ENCODE measurements at places on chromosomes 4 and X.

GRCh38 chr4:187179086-187180058 is 455.7 kb upstream of the FAT1 start:
- no peak for DNase-seq

GRCh38 chr4:88597970-88598660 is 5.8 kb downstream of the HERC3 start:
- no peak for DNase-seq

GRCh38 chr4:38673130-38673978 is 9.4 kb downstream of the KLF3 start:
- no peak for DNase-seq

- DNase-seq: peak; percentile 30
Observed at GRCh38 chrX:129843459-129844306, at the start of gene ZDHHC9. Gene ZDHHC9, minus strand, starts transcription at chrX:129843886. Its CDS starts 1,941 bp downstream, at chrX:129841945.

- DNase-seq: no peak
Observed at GRCh38 chrX:72127332-72127731, 4.4 kb downstream of the RTL5 start.

DNA sequence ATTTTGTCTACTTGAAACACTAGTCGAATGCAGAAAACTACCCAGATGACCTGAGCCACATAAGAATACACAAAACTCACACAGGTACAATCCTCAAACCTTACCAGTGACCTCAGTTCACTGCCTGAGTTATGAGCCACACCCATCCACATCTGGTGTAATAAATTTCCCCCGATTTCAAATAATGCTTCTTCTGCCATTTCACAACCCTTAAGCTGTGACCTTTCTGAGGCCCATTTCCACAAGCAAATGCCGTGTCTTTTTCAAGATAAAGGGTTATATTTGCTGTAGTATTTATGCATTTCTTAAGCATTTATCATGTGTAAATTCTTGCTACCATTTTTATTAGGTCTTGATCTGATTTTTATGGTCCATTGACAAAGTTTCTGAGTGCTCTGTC is 1.8 kb upstream of the ARHGEF38 start:
- DNase-seq: no peak

DNA sequence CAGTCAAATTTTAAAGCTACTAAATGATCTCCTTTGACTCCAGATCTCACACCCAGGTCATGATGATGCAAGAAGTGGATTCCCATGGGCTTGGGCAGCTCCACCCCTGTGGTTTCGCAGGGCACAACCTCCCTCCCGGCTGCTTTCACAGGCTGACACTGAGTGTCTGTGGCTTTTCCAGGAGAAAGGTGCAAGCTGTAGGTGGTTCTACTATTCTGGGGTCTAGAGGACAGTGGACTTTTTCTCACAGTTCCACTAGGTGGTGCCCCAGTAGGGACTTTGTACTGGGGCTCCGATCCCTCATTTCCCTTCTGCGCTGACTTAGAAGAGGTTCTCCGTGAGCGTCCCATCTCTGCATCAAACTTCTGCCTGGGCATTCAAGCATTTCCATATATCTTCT is 845.2 kb downstream of the PCDH18 start:
- no peak for DNase-seq

GRCh38 chr4:142845293-142846107 is 601 bp downstream of the INPP4B start:
- no peak for DNase-seq

DNA sequence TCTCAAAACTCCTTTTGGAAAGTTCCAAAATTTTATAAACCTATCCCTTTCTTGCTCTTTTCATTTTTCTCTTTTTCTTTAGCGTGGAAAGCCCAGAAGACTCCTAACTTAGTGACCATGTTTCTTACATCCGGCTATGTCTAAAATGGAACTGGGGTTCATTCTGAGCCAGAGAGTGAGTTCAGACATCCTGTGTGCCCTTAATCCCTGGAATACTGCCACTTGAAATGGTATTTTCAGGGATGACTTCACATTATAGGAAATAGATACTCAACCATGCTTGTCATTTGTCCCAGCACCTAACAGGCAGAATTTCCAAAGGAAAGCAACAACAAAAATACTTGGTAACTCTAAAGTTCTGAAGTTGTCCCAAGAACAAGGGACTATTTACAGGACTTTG is 379.6 kb downstream of the ARHGAP24 start:
- no peak for DNase-seq

DNA sequence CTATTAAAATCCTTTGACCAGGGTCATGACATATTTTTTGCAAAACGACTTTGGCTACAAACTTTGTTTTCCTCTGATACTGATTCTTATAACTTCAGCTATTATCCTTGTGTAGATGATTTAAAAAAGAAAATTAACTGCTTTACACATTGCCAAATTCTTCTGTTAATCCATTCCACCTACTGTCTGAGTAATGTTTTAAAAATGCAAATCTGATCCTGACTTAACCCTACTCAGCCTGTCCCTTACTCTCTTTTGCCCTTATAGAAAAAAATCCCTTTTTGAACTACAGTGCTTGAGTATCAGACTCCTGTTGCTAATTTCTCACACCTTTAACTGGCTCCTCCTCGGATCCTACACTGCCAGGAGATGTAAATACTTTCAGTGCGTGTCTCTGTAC is 723.1 kb downstream of the ADGRL3 start:
- DNase-seq: no peak

GRCh38 chr4:167786504-167786903 is 305.8 kb upstream of the ANXA10 start:
- DNase-seq: no peak

GRCh38 chr4:54908763-54909162 is 216.6 kb downstream of the KDR start:
- DNase-seq: no peak

GRCh38 chr4:105546086-105546485 is 6.3 kb upstream of the ARHGEF38 start:
- no peak for DNase-seq

DNA sequence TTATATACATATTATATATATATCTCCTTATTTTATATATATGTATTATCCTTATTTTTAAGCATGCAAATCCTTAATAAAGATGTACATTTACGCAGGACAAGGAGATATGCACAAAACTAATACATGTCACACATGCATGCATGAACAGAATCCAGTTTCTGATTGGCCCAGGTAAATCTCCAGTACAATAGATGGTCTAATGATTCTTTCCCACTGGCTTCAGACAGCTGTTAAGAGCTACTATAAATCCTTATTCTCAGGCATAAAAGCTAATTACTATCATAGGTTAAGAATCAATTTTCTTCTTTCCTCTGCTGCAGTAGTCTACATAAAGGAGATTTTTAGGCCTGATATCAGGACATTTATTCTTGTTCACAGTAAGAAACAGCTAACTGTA is 689.8 kb downstream of the KCTD8 start:
- no peak for DNase-seq

DNA sequence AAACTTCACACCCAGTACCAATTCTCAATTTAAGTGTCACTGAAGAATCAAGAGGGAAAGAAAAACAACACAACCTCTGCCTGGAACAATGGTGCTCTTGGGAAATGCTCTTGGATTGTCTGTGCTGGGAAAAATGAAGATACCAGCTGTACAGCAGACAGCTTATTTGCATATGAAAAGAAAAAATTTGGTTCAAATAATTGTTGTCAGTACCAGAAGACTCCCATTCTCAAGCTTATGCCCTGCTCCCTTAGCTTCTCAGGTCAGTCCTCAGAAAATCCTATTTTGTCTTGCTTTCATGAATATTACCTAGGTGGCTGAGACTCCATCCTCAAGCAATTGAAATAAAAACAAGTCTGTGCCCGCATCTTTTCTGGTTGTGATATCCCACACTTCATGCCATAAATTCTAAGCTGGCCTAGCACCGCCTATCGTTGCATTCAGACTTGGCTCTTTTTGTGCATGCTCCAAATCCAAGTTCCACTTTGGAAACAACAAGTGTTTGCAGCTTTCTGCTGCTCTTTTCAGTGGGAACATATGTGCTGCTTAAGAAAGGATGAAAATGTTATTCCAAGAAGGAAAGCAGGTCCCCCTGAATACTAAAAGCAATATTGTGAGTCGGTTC is 431.6 kb downstream of the INPP4B start:
- no peak for DNase-seq

DNA sequence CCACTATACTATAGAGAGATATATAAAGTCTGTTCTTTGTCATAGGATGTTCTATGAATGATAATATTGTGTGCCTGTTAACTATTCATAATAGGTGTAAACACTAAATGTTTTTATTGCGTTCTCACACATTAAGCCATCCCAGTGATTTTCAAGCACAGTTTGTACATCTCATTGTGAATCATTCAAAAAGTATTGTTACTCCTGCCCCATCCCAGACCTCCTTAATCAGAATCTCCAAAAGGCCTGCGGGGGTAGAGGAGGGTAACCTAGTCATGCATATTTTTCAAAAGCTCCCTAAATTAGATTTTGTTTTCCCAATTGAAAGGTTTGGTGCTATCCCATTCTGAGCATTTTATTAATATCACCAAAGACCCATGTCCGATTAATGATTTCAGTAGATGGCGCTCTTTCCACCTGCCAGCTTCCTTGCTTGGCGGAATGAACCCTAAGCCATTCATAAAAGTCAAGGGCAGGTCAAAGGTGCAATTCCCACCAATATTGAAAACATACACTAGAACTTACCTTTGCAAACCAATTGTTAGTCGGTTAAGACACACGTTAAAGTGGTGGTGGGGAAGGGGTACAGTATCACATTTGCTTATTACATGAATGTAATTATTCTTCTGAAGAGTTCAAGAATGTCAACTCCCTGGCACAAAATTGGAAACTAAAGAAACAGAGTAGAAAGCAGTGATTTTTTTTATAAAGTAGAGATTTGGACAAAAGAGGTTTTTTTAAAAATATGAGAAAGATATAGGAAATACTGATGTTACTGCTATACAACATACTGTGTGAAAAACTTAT is 5.8 kb upstream of the TET2 start:
- no peak for DNase-seq

DNA sequence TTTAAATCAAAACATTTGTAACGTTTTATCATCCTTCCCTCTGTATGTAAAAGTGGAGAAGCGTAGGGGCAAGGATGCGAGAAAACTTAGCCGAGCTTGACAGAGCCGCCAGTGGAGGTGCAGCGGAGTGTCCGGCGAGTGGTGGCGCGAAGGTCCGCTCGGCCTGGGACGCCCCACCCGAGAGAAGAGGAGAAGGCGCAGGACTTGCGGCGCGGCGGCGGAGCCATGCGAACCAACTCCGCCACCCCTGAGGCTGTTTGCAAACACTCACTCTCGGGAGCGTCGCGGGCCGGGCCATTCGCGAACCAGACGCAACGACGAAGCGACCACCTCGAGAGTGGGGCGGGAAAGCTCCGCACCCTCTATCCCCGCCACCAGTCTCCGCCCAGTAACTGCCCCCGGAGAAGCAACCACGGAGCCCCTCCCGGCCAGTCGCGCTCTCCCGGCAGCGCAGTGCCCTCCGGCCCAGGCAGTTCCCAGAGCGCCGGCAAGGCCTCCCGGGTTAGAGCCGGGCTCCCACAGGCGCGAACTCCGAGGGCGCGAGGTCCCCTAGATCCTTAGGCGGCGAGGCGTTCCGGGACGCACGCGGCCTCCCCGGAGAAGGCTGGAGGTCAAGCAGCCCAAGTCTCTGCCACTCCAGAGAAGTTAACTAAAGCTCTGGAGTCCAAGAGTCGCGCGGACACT is 2.3 kb upstream of the MAB21L2 start:
- no peak for DNase-seq

- no peak for DNase-seq
Observed at GRCh38 chrX:39161611-39162255, 360.5 kb downstream of the MID1IP1 start.

- DNase-seq: no peak
Observed at GRCh38 chr4:97496298-97496873, 646.9 kb downstream of the STPG2 start.

- DNase-seq: no peak
Observed at GRCh38 chr4:81827577-81828202, 356.0 kb upstream of the RASGEF1B start.

GRCh38 chr4:33453916-33454315 is 2733.7 kb downstream of the PCDH7 start:
- no peak for DNase-seq

DNA sequence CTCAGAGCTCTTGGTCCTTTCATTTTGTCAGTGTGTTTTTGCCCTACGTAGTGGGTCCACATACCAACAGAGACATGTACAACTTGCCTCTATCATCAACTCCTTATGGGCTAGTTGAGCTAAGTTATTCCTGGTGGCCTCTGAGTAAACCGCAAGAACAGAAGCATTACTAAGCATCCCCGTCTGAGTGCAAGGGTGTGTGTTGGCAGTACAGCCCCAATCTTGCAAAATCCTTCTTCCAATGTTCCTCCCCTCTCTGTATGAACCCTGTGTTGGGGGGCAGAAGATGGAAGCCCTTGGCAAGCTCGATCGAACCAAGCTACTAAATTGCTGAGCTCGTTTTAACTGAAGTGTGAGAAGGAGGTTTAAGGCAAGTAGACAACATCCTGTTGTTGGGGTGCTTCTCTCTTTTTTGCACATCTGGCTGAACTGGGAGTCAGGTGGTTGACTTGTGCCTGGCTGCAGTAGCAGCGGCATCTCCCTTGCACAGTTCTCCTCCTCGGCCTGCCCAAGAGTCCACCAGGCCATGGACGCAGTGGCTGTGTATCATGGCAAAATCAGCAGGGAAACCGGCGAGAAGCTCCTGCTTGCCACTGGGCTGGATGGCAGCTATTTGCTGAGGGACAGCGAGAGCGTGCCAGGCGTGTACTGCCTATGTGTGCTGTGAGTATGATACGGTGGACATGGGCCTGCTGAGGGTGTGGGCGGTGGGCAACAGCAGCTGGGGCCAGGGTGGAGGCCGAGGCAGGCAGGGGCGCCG is at the start of gene SH2D1A:
Gene SH2D1A, plus strand, starts transcription at position 447 of the 760 bp plus-strand sequence. Its CDS starts 80 bp downstream, at position 527.
- DNase-seq: no peak

DNA sequence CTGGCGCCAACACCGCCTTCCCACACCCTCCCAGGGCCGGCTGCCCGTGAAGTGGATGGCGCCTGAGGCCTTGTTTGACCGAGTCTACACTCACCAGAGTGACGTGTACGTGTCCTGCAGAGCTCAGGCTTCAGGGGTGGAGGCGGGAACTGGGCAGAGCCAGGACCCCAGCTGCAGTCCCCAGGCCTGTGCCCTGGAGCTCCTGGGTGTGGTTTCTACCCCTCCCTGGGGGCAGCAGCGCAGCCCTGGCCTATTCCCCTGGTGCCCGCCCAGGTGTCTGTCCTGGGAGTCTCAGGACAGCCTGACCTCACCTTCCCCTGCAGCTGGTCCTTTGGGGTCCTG is 13.1 kb downstream of the FGFR3 start:
- DNase-seq: no peak

- no peak for DNase-seq
Observed at GRCh38 chr4:95550115-95550987, 1.6 kb upstream of the UNC5C start.
